ENCODE measurements at places on chromosomes 4 and X. TPM values are rescaled to one million over a fixed set of nuclear protein-coding genes. Genes with fewer than 3 reads are reported as not detected.

GRCh38 chr4:33072298-33073089, 2352.3 kb downstream of the PCDH7 start:
- no peaks in the 10 kb centered on the region for H3K4me1 ChIP-seq
- no peak overlapping the region for H3K4me3 ChIP-seq
- H3K27ac ChIP-seq = no peak overlapping the region

USP46 gene
- polyA plus RNA-seq = 5.8 TPM

- no peaks in the 10 kb centered on the region for H3K27me3 ChIP-seq
- no peak for DNase-seq
- H3K27ac ChIP-seq = no peak overlapping the region
- no peak overlapping the region for H3K4me3 ChIP-seq
- H3K4me1 ChIP-seq = no peaks in the 10 kb centered on the region
These were observed 1599.7 kb downstream of the ARAP2 start for GRCh38 chr4:34644579-34645115.

ASB11 gene
- not detected for polyA plus RNA-seq

DNA sequence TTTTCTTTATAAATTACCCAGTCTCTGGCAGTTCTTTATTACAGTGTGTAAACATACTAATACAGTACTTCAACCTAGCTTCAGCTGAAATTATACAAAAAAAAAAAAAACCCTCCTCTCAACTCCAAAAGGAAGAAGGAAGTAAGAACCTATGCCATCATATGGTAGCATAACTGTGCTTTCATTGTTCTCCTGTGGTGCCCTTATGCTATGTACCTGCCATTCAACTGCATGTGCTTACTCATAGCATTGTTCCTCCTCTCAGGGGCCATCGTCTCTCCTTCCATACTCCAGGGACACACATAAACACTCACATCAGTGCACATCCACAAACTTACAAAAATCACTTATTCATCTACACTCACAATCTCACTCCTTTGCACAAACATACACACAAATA, 470.1 kb upstream of the HS3ST1 start:
- no peaks in the 10 kb centered on the region for H3K36me3 ChIP-seq
- DNase-seq = no peak
- no peak overlapping the region for H3K27ac ChIP-seq
- H3K4me3 ChIP-seq = no peak overlapping the region

UGT2A1 gene
- not detected for polyA plus RNA-seq

GRCh38 chr4:159383562-159383931, 280.7 kb downstream of the RAPGEF2 start:
- H3K4me1 ChIP-seq = no peaks in the 10 kb centered on the region
- no peaks in the 10 kb centered on the region for H3K27me3 ChIP-seq
- H3K27ac ChIP-seq = no peak overlapping the region
- no peak for DNase-seq

- H3K36me3 ChIP-seq = no peaks in the 10 kb centered on the region
- no peaks in the 10 kb centered on the region for H3K4me1 ChIP-seq
- H3K27ac ChIP-seq = no peak overlapping the region
- H3K4me3 ChIP-seq = no peak overlapping the region
- DNase-seq = no peak
These were observed 209.4 kb upstream of the NEIL3 start for GRCh38 chr4:177100307-177100706.

CXCL5 gene
- not detected for polyA plus RNA-seq

DNA sequence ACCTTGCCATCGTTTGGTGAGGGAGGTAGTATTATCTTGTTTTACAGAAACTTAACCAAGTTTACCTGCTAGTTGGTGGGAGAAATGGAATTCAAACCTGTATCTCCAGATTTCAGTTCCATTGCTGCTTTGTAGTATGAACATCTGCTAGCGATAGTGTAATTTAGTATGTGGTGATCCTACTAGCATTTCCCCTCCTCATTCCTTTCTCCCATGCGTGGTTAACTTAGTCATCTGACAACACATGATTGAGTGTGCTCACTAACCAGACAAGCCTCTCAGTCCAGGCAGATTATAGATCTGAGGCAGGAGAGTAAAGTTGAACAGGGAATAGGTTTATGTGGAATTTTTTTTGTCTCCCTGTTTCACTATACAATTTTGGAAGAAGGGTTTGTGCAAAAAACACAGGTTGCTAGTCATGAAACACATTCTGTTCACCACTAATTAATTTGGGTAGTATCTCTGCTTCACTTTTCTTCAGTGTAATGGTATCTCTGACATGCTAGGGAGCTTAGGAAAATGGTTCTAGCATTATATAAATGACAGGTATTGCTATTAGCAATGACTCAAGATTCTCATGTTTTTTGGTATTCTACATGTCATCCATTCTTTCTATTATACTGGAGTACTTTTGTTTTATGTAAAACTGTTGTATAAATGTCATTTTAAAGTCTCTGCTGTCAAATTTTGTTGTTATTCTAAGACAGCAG, 21.7 kb downstream of the RBPJ start:
- H3K27ac ChIP-seq = no peak overlapping the region
- DNase-seq = no peak
- H3K36me3 ChIP-seq = no peaks in the 10 kb centered on the region
- H3K4me1 ChIP-seq = peaks cover 14% of the 10 kb centered on the region

NAP1L5 gene
- polyA plus RNA-seq = 2.5 TPM

GRCh38 chr4:89754531-89754930, 82.4 kb downstream of the SNCA start:
- no peak overlapping the region for H3K27ac ChIP-seq
- H3K4me1 ChIP-seq = no peaks in the 10 kb centered on the region
- DNase-seq = no peak
- no peaks in the 10 kb centered on the region for H3K27me3 ChIP-seq
- no peak overlapping the region for H3K4me3 ChIP-seq
- no peaks in the 10 kb centered on the region for H3K36me3 ChIP-seq

DNA sequence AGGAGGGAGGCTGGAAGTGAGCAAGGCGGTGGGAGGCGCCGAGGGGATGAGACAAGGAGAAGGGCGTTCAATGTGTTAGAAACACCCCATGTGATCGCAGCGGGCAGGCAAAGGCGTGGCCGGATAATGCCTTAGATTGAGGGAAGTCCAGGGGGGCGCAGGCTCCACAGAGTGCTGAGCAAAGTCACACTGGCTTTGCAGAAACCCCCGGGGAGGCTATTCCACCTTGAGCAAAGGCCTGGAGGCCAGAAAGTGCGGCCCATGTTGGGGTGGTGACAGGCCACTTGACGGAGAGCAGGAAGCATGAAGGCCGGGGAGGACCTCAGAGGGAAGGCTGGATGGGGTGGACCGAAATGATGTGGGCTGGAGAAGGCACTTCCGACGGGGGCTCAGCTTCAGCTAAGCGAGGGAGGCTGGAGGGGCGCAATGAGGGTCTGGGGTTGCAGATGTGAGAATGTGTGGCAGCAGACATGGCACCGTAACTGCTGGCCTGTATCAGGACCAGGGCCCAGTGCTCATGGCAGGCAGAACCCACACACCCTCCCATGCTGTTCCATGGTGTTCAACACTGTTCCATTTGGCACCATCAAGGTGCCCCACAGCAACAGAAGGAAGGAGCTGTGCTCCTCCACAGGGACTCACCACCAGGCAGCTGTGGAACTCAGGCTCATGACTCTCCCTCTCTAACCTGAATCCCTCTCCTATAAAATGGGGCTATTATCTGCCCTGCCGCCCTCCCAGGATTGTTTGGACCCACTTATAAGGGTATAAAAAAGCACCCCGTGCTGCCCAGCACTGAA, 50.3 kb downstream of the HMX1 start:
- no peaks in the 10 kb centered on the region for H3K4me1 ChIP-seq
- H3K27ac ChIP-seq = no peak overlapping the region
- H3K27me3 ChIP-seq = no peaks in the 10 kb centered on the region
- H3K36me3 ChIP-seq = no peaks in the 10 kb centered on the region

- DNase-seq = no peak
- no peaks in the 10 kb centered on the region for H3K27me3 ChIP-seq
- H3K4me1 ChIP-seq = no peaks in the 10 kb centered on the region
These were observed 169.7 kb downstream of the TMEM47 start for GRCh38 chrX:34487364-34487763.

- no peaks in the 10 kb centered on the region for H3K36me3 ChIP-seq
- H3K4me3 ChIP-seq = no peak overlapping the region
- no peaks in the 10 kb centered on the region for H3K4me1 ChIP-seq
These were observed 37.3 kb downstream of the NPY1R start for GRCh38 chr4:163295138-163295537.

- no peaks in the 10 kb centered on the region for H3K36me3 ChIP-seq
- H3K27ac ChIP-seq = no peak overlapping the region
- H3K4me3 ChIP-seq = no peak overlapping the region
- H3K4me1 ChIP-seq = no peaks in the 10 kb centered on the region
- H3K27me3 ChIP-seq = no peaks in the 10 kb centered on the region
These were observed 45.5 kb upstream of the SMAD1 start for GRCh38 chr4:145436114-145436513.

SLC7A11 gene
- polyA plus RNA-seq = not detected

GRCh38 chrX:67100031-67100884, 443.6 kb upstream of the AR start:
- no peaks in the 10 kb centered on the region for H3K36me3 ChIP-seq
- no peak overlapping the region for H3K27ac ChIP-seq
- DNase-seq = no peak
- no peaks in the 10 kb centered on the region for H3K4me1 ChIP-seq
- H3K27me3 ChIP-seq = no peaks in the 10 kb centered on the region

AFF2 gene
- not detected for polyA plus RNA-seq

DNA sequence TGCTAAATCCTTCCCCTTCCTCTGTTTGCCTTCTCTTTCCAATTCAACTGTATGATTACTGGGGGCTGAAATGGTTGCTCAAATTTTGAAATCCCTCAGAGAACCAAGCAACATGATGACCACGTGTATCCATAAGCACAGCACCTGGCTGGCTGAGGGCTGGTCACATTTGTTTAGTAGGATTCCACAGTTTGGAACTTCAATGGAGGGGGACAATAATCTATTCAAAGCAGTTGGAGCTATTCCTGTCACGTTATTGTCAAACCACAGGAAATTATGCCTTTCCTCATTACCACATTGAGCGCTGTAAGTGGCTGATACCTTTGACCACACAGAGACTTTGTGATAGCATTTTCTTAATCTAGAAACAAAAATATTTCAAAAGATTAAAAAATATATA, 7.0 kb downstream of the TMSB4X start:
- peak; percentile 51 for DNase-seq
- peaks cover 83% of the 10 kb centered on the region for H3K4me1 ChIP-seq
- no peak overlapping the region for H3K4me3 ChIP-seq
- H3K36me3 ChIP-seq = peaks cover 10% of the 10 kb centered on the region
- peak overlapping the region; percentile 16 for H3K27ac ChIP-seq

DNA sequence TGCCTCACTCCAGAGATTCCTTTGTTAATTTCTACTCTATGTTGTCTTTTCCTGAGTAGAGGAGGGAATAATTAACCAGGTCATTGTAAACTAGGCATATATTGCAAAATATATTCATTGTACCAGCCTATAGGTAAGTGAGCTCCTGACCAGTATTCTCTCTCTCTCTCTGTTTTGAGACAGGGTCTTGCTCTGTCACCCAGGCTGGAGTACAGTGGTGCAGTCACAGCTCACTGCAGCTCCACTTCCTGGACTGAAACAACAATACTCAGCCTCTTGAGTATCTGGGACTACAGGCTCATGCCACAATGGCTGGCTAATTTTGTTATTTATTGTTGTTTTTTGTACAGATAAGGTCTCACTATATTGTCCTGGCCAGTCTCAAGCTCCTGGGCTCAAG, 198.3 kb downstream of the ARAP2 start:
- H3K4me3 ChIP-seq = no peak overlapping the region
- H3K27ac ChIP-seq = no peak overlapping the region
- no peaks in the 10 kb centered on the region for H3K36me3 ChIP-seq
- H3K27me3 ChIP-seq = no peaks in the 10 kb centered on the region
- H3K4me1 ChIP-seq = no peaks in the 10 kb centered on the region
- no peak for DNase-seq

DNA sequence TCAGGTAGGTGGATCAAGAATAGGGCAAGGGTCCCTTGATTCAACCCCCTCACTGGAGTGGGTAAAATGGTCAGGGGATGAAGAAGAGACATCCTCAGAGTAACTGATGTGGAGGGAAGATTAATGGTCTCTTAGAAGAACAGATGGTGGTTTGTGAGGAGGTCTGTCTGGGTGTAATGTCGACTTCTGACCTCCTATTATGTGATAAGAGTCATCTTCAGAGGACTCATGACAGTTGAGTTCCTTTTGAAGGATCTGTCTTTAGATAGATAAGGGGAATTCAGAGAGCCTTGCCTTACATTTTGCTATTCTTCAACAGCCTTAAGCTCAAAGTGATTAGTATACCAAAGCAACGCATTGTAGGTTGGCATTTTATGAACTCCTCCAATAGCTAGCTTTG, 27.1 kb upstream of the MAGEA8 start:
- DNase-seq = no peak
- H3K4me3 ChIP-seq = no peak overlapping the region
- H3K4me1 ChIP-seq = no peaks in the 10 kb centered on the region

GRCh38 chr4:139266583-139267257, 13.3 kb downstream of the MGARP start:
- H3K4me3 ChIP-seq = peak overlapping the region; percentile 55
- H3K4me1 ChIP-seq = peaks cover 12% of the 10 kb centered on the region
- DNase-seq = peak; percentile 68
- peak overlapping the region; percentile 49 for H3K27ac ChIP-seq

CDS1 gene
- polyA plus RNA-seq = 0.28 TPM

- H3K27me3 ChIP-seq = no peaks in the 10 kb centered on the region
- H3K36me3 ChIP-seq = no peaks in the 10 kb centered on the region
- H3K4me1 ChIP-seq = no peaks in the 10 kb centered on the region
- H3K27ac ChIP-seq = no peak overlapping the region
- H3K4me3 ChIP-seq = no peak overlapping the region
- no peak for DNase-seq
These were observed 25.4 kb upstream of the NMU start for GRCh38 chr4:55661398-55662056.

GRCh38 chrX:136076942-136077341, 70.4 kb upstream of the FHL1 start:
- H3K27me3 ChIP-seq = no peaks in the 10 kb centered on the region
- no peak overlapping the region for H3K27ac ChIP-seq
- no peak overlapping the region for H3K4me3 ChIP-seq
- H3K36me3 ChIP-seq = no peaks in the 10 kb centered on the region
- DNase-seq = no peak
- H3K4me1 ChIP-seq = no peaks in the 10 kb centered on the region

- no peak for DNase-seq
- H3K27ac ChIP-seq = no peak overlapping the region
- H3K4me1 ChIP-seq = no peaks in the 10 kb centered on the region
These were observed 1.9 kb upstream of the VEGFC start for GRCh38 chr4:176794651-176795050.
